DMS 273 treated with DMSO at 0.1 percent for 48 hours (cell line): ENCODE measurements at places on chromosomes 12 and 14.

DNA sequence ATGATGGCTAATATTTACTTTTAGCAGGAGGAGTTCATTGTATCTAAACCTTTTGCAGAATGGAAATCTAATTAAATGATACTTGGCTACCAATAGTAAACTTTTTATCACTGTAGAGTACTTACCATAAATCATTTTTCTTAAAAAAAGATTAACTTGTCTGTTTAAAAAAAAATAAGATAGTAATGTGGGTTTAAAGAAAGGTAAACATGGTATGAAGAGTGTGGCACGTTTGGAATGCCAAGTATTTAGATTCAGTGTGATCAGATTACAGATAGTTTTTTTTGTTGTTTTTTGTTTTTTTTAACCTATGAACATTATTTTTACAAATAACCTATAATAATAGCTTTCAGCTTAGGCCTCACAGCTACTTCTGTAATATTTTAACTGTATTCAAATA, 25.8 kb downstream of the KTN1 start:
- DNase-seq: no peak

DNA sequence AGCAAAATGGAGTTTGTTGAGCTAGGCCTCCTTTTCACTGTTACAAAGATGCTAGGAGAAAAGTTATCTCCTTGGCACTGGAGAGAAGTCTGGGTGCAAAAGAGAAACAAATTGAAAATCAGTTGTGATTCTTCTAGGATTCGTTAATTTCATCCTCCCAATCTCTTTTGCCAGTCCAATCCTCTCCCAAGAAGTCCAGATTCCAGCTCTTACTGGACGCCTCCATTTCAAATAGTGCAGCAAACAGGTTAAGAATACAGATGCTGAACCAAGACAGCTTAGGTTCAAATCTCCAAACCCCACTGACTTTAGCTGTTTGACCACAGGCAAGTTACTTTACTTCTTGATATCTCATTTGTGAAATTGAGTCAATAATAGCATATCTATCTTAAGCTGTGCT, 34.0 kb upstream of the CAPRIN2 start:
- DNase-seq: no peak

DNA sequence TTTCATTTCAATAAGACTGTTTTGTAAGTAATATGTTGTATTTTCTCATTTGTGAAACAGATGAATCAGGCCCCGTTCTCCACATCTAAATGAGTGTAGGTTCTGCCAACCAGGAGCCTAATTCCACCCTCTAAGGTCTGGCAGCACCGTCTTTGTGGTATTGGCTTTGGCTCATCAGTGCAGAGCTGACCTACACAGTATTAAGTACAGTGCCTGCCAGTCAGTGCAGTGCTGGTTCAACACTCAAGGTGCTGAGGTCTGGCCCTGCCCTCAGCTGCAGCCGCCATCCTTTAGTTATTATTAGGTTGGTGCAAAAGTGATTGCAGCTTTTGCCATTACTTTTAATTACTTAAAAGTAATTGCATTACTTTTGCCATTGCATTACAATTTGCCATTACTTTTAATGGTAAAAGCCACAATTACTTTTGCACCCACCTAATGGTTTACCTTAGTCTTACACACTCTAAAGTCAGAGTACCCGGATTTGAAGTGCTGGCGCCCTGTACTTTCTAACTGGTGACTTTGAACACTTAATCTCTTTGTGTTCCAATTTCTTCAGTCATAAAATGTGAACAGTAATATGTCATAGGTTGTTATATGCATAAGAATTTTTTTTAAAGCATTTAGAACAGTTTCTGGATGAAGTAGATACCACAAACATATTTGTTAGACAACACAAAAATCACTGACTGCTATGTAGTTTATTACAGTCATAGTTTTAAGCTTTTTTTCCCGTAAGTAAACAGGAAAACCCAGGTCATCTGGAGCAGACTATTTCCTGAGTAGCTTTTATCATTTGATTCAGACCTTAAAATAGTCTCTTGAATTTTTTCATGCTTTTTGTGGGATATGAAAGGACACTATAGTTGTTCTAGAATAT, 99.5 kb downstream of the SYNE2 start:
- DNase-seq: no peak

GRCh38 chr12:53380794-53381730, 1.1 kb downstream of the SP1 start:
- no peak for DNase-seq

DNA sequence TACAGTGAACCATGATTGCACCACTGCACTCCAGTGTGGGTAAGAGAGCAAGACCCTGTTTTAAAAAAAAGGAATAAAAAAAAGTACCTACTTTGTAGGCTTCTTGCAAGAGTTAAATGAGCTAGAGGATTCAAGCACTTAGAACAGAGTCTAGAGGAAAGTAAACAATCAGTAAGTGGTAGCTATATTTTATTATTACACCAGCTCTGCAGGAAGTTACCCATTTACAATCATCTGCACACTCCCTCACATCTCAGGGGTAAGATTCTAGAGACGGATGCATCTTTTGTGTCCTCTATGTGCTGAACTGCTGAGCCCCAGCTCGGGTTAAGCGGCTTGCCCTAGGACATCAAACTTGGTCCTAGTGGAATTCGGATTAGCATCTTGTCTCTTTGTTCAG, 67.3 kb downstream of the KCNK10 start:
- no peak for DNase-seq
